Activated CD8-positive, alpha-beta memory T cell treated with anti-CD3 and anti-CD28 coated beads, Interleukin-2, amount 50 U/mL, for 4 hours (primary cell): ENCODE measurements at places on chromosomes 2 and 18.

DNA sequence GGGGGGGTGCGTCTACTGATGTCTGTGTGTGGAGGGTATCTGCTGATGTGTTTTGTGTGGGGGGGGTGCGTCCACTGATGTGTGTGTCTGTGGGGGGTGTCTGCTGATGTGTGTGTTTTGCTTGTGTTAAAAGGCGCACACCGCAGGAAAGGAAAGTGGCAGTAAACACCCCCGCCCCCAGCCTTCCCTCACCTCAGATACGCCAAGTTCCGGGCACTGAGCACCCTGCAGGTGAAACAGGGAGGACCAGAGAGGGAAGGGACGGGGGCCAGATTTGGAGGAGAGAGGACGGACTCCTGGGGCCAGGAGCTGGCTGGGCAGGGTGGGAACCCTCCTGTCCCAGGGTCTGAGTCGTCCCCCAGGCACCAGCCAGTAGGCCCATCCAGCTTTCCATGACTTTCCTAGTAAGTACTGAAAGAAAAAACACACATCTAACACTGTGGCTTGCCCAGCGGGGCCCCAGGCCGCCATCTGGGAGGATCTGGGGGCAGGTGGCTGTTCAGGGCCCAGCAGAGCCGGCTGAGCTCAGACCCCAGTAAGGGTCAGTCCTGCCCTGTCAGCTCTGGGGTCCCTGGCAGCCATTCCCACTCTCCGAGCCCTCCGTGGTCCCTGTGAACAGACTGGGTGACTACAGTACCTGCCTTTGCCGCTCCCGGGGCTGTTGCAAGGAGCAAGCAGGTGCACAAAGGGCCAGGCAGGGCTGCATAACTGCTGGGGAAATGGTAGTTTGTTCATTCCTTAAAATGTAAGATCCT, 126.9 kb downstream of the NFATC1 start:
- DNase-seq = peak; percentile 64

GRCh38 chr2:234100686-234101085, 50.2 kb downstream of the SPP2 start:
- DNase-seq = no peak

DNA sequence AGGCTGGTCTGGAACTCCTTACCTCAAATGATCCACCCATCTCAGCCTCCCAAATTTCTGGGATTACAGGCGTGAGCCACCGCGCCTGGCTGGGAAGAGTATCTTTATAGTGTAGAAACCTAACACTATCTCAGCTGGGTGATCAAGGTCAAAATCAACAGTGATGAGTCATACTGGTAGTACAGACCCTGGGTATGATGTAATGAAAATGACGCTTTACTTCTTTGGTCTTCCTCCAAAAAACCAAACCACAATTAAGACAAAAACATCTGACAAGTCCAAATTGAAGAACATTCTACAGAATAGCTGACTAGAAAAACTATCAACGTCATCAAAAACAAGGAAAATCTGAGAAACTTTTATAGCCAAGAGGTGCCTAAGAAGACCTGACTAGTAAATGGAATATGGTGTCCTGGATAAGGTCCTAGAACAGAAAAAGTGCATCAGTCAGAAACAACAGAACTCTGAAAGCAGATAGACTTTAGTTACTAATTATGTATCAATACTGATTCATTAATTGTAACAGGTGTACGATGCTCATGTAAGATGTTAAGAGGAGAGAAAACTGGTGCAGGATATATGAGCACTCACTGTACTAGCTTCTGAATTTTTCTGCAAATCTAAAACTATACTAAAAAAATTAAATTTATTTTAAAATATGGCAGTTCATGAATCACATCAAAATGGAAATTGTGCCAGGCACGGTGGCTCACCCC, 25.4 kb downstream of the PDCL3 start:
- peak; percentile 22 for DNase-seq

- no peak for DNase-seq
These were observed 47.9 kb downstream of the E2F6 start for GRCh38 chr2:11417946-11418585.

- DNase-seq = no peak
These were observed 5.2 kb downstream of the XRCC5 start for GRCh38 chr2:216114382-216114713.

- no peak for DNase-seq
These were observed 22.8 kb downstream of the CCNYL1 start for GRCh38 chr2:207734264-207734635.

- DNase-seq = no peak
These were observed 197.6 kb downstream of the NDUFA10 start for GRCh38 chr2:239827523-239827890.

DNA sequence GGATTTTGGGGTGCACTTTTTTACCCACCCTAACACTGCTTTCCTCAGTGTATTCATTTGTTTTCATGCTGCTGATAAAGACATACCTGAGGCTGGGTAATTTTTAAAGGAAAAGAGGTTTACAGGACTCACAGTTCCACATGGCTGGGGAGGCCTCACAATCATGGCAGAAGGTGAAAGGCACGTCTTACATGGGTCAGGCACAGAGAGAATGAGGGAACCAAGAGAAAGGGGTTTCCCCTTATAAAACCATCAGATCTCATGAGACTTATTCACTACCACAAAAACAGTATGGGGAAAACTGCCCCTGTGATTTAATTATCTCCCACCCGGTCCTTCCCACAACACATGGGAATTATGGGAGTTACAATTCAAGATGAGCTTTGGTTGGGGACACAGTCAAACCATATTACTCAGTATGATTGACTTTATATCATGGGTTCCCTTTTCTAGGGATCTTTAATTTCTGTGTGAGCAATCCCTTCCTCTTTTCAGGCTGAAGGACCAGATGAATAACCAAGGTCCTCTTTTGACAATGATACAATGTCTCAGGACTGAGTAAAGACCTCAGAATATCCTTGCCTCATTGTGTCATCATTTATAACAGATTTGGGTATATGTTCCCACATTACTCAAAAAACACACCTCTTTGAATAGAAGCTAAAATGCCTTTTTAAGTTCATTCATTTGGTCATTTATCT, 100.1 kb upstream of the TRIB2 start:
- no peak for DNase-seq

DNA sequence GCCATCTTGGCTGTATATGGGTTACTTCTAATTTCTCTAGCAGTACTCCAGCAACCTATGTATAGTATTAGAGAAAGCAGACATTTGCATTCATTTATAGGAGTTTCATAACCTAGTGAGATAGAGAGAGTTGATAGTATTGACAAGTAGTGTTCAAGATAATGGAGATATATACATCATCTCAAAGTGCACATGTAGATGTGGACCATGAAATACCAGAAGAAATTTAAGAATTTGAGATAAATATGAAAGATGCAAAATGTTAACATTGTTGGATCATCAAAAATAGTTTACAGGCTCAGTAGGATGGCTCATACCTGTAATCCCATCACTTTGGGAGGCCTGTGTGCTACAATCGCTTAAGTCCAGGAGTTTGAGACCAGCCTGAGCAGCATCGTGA, 243.0 kb downstream of the MBD5 start:
- no peak for DNase-seq

GRCh38 chr18:49597157-49597931, 35.5 kb downstream of the LIPG start:
- no peak for DNase-seq

DNA sequence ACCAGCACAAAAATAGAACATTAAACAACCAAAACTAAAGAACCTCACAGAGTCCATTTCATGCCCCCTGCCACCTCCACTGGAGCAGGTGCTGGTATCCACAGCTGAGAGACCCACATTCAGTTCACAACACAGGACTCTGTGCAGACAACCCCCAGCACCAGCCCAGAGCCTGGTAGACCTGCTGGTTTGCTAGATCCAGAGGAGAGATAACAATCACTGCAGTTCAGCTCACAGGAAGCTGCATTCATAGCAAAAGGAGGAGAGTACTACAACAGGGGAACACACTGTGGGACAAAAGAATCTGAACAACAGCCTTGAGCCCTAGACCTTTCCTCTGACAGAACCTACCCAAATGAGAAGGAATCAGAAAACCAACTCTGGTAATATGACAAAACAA, 326.7 kb downstream of the METTL4 start:
- no peak for DNase-seq

- no peak for DNase-seq
These were observed 96.4 kb downstream of the EN1 start for GRCh38 chr2:118750959-118751565.

GRCh38 chr2:152600697-152601096, 116.6 kb downstream of the PRPF40A start:
- DNase-seq = no peak

DNA sequence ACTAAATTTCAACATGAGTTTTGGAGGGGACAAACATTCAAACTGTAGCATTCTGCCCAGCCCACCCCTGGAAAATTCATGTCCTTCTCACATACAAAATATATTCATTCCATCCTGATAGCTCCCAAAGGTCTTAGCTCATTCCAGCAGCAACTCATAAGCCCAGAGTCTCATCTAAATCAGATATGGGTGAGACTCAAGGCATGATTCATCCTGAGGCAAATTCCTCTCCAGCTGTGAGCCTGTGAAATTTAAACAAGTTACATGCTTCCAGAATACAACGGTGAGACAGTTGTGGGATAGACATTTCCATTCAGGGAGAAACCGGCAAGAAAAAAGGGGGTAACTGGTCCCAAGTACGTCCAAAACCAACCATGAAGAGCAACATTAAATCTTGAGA, 43.5 kb upstream of the FAHD2A start:
- DNase-seq = no peak

GRCh38 chr2:144382849-144383248, 137.1 kb downstream of the ZEB2 start:
- DNase-seq = no peak

DNA sequence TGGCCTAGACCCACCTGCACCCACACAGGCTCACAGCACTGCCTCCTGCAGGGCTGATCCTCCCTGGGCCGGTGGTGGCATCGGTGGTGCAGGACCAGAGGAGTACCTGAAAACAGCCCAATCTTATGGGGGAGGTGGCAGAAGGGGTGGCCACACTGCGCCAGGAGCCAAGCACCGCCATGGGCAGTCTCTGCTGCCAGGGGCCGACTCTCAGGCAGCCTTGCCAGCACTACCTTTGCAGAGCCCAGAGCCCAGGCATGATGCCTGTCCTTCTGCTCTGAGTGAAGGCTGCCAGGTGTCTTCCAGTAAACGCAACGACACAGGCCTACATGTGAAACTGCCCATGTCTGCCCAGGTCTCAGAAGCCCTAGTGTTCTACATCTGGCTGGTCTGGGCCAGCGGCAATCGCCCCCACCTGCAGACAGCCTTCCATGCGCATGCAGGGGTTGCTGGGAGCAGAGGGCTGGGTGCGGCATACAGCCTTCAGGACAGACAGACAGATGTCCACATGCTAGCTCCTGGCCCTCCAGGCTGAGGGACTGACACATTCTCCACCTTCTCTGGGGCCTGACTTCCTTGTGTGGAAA, 6.8 kb downstream of the HS6ST1 start:
- DNase-seq = no peak

- no peak for DNase-seq
These were observed 99.9 kb upstream of the SLC38A11 start for GRCh38 chr2:165055082-165055851.

DNA sequence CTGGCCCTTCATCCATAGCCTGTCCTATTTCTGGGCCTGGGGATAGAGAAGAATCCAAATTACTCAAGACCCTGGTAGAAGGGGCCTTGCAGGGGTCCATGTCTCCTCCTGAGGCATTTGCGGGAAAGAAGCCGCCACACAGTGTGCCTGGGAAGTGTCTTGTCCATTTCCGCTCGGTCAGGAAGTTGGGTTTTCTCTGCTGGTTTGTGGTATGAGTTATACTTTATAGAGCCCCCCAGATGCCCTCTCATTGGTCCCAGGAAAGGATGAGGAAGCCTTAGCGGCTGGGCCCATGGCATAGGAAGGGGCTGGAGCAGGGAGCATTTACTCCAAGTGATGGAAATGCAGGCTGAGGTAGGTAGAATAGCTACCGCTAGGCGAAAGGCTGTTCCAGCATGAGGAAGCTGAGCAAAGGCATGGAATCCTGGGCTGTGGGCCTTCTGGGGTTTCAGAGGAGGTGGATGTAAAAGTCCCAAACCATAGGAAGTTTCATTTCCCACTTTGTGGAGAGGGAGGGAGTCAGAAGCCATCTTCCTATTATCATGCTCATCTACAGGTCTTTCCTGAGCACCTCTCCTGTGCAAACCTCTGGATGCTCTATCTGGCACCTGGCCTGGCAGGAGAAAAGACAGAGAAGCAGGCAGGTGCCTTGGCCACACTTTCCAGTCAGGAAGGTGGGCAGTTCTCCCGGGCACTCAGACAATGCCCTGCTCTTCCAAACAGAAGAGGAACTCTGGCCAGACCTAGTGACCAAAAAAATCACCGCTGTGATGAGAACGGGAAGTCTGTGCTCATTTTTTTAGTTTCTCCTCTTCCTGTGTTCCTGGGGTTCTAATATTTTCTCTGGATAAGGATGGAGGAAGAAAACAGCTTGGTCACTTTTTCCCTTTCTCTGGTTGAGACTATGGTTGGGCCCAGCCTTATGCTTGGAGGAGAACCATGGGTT, 2.6 kb upstream of the CD207 start:
- no peak for DNase-seq

DNA sequence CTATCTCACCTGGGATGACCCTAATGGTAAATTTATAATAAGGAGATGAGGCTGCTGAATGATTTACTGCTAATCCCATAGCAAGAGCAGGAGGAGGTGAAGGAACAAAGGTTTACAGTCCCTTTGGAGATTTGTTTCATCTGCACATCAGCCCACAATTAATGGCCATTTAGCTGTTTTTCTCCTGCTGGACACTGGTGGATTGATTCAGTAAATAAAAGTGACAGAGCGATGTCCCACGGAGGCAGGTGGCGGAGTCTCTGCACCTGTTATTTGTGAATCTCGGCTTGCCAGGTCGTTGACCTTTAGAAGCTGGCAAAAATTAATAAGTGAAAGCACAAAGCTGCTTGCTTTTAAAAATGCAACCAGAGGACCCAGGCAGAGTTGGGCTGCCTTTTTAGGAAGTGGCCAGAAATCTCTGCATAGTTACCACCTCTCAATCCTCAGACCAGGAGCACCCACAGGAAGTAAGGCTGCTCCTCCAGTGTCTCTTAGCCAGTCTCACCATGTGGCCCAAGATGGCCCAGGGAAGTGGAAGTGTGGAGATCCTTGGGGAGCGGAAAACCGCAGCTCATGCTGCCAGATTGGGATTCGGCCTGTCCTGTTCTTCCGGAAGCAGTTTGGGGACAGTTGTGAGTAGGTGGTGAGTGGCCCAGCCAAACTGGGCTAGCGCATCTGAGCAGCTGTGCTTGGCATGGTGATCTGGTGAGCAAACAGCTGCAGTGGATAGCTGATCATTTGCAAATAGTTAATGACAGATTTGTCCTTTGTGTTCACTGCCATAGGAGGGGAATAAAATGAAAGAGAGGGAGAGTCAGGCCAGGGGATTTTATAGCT, 1005.7 kb upstream of the PIK3C3 start:
- DNase-seq = no peak

- no peak for DNase-seq
These were observed 285.5 kb downstream of the PHLPP1 start for GRCh38 chr18:63000839-63001238.
